Mesenchymal stem cell (in vitro differentiated cells and primary cell): ENCODE measurements at places on chromosomes 3 and 15.

- no peak for DNase-seq
Observed at GRCh38 chr3:172163320-172163719, 123.9 kb downstream of the FNDC3B start.

DNA sequence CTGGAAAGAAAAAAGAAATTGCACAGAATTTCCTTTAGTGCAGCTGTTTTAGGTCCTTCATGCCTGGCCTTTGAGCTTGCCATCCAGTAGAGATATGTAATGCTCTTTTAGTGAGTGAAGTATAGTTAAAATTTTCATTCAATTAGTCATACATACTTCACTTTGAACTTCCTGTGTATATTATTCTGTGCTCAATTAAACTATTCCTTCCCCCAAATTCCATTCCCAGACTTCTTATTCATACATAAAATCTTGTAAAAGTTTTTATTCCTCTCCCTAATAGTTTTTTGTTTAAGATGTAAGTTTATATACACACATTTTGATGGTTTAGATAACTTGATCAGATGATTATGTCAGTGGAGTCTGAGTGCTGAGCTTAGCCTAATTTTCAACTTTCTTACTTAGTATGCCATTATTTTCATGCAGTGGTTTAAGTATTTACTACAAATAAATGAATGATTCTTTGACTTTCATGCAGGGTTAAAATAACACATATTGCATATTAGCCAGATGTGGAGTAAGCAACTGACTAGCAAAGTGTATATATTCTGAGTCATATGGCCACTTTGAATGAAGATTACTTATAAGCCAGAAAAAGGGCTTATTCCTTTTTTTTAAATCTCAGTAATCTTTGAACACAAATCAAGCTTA lies 42.5 kb upstream of the ABHD10 start:
- peak; percentile 74 for DNase-seq

GRCh38 chr15:91844928-91845327 lies 8.6 kb upstream of the SLCO3A1 start:
- no peak for DNase-seq

- peak; percentile 86 for DNase-seq
Observed at GRCh38 chr3:66722675-66723074, 221.9 kb upstream of the LRIG1 start.

- no peak for DNase-seq
Observed at GRCh38 chr3:152505926-152506325, 237.2 kb downstream of the MBNL1 start.

GRCh38 chr3:143951351-143951971 lies 20.2 kb upstream of the DIPK2A start:
- DNase-seq, result peak; percentile 62

DNA sequence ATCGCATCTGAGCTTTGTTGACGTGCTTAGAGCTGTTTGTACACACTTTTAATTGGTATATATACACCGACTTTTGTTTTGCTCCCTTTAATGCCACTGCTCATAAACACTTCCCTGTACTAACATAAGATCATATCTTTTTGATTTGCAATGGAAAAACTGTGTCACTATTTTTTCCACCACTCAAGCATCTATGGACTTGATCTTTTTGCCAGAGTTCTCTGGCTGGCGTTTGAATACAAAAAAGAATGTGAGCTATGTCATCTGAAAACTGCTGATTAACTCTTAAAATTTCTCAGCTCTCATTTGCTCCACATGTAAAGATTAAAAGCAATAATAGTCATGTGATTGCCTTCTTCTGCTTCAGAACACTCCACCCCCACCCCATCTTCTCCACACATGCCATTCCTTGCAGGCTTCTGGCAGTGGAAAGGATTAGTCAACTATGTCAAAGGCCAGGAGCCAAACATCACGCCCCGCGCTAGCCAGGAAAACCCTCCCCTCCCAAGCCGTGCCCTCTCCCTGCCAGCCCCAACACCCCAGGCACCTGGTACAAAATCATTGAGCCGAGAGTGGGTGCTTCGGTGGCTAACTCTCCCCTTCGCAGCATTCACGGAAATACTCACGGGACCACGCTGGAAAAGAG lies 123.4 kb upstream of the MEF2A start:
- peak; percentile 87 for DNase-seq

DNA sequence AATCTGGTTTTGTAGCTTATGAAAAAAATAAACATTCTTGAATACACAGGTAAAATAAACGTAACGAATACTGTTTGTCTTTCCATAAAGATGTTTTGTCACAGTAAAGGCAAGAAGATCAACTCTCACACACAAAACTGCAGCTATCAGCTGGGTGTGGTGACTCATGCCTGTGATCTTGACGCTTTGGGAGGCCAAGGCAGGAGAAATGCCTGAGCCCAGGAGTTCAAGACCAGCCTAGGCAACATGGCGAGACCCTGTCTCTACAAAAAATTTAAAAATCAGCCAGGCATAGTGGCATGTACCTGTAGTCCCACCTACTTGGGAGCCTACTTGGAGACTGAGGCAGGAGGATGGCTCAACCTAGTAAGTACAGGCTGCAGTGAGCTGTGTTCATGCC lies 39.6 kb downstream of the CBLB start:
- DNase-seq, result no peak

DNA sequence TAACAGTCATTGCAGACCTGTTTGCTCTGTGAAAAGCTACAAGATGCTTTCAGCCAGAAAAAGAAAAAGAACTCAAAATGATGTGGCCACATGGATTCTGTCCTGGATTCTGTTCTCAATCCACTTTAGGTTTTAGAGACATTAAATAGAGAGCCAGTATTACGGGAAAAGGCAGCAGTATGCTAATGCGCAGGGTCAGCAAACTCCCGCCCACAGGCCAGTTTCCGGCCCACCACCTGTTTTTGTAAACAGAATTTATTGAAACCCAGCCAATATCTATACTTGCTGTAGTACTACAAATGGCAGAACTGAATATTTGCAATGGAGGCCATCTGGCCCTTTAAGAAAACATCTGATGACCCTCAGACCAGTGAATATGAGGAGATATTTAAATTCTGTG lies 416.1 kb downstream of the ERC2 start:
- no peak for DNase-seq
